A549 treated with Hydrocortisone at 1 μM for 4 hours (cell line): ENCODE measurements at places on chromosomes 1 and 21. TPM values are rescaled to one million over a fixed set of nuclear protein-coding genes. Genes with fewer than 3 reads are reported as not detected.

TRAF5 gene
- 6.7 to 9.0 TPM (median 7.3 TPM) in 5 replicates for total RNA-seq

EVI5 gene
- total RNA-seq: 4.5 to 10.4 TPM (median 6.5 TPM) in 5 replicates

TINAGL1 gene
- total RNA-seq: 0.32 to 0.71 TPM (median 0.38 TPM) in 5 replicates

SH3D21 gene
- total RNA-seq: 2.1 to 3.4 TPM (median 2.7 TPM) in 5 replicates

C4BPB gene
- total RNA-seq: 1.1 to 2.2 TPM (median 1.4 TPM) in 5 replicates

TEKT2 gene
- 0.07 TPM in 1 of 5 replicates, not detected in the others for total RNA-seq

AK5 gene
- 6.9 to 8.0 TPM (median 7.9 TPM) in 5 replicates for total RNA-seq

DPT gene
- total RNA-seq: not detected in 5 replicates

ABCB10 gene
- 15.5 to 23.9 TPM (median 19.1 TPM) in 5 replicates for total RNA-seq

DAB1 gene
- not detected in 5 replicates for total RNA-seq
